Activated T-helper 2 cell treated with anti-CD3 and anti-CD28 coated beads, Interferon-gamma antibody, Interleukin-2, Interleukin-4, amounts not matched to agents 10 μg/mL and 5 μg/mL and 100 μg/mL, durations not matched to agents 14 hours and 24 hours and 36 hours (primary cell): ENCODE measurements at places on chromosomes 13 and 19. TPM values are rescaled to one million over a fixed set of nuclear protein-coding genes. Genes with fewer than 3 reads are reported as not detected.

- peak; percentile 72 for DNase-seq
Observed at GRCh38 chr19:57814505-57815246, at the start of gene ZNF552. Gene ZNF552 (minus strand): TSS chr19:57814913. CDS start chr19:57814743, 170 bp downstream.

DNA sequence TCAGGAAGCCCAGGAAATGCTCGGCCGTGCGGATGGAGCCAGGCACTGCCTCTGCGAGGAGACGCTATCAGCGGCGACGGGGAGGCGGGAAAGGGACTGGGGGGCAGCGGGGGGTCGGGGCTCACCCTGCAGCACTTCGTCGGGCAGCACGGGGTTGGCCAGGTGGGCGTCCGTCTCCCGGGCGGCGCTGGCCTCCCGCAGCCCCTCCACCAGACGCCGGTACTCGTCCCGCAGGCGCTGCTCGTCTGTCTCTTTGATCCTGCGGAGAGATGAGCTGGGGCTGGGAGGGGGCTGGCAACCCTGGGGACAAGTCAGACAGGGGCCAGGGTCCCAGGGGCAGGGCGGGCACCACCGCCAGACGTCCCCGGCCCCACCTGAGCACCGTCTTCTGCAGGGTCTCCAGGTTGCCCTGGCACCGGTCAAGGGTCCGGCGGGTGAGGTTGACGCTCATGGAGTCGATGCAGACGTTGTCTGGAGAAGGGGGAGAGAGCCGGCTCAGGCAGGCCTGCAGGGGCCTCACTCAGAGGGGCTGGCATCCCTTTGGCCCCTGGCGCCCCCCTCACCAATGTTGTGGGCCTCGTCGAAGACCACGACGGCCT is 6.4 kb downstream of the ERCC2 start:
- DNase-seq: no peak

DNA sequence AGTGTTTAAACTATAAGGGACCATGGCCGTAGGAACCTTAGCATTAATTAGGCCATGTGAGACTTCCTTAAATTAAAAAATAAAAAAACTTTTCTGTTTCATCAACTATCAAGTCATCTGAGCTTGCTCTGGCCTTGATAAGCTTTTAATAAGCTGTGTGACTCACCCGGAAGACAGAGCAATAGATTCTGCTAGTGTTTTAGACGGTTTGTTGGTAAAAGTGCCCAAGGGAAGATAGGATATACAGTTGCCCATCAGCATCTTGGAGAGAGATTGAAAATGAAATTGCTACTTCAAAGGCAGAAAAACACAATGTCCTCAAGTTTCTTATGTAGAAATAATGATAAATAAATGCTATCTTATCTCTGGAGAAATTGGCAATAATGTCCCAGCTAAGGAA is 31.2 kb upstream of the RCBTB2 start:
- no peak for DNase-seq

- DNase-seq: no peak
Observed at GRCh38 chr13:42173789-42174343, 98.1 kb upstream of the AKAP11 start.

DNA sequence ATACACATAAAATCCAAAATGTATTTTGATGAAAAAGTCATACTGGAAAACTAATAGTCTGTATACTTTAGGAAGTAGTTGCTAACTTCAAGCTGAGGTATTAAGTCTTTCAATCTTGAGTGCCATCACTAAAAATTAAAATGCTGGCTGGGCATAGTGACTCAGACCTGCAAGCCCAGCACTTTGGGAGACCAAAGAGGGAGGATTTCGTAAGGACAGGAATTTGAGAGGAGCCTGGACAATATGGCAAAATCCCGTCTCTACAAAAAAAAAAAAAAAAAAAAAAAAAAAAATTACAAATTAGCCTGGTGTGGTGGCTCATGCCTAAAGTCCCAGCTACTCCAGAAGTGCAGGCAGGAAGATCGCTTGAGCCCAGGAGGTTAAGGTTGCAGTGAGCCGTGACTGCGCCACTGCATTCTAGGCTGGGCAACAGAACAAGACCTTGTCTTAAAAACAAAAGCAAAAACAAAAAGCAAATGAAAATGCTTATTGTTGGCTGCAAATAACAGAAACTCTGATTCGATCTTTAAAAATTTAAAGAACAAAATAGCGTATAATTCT is 1994.2 kb upstream of the PCDH20 start:
- no peak for DNase-seq

GRCh38 chr13:113218586-113218985 is 9.2 kb downstream of the CUL4A start:
- DNase-seq: no peak

DNA sequence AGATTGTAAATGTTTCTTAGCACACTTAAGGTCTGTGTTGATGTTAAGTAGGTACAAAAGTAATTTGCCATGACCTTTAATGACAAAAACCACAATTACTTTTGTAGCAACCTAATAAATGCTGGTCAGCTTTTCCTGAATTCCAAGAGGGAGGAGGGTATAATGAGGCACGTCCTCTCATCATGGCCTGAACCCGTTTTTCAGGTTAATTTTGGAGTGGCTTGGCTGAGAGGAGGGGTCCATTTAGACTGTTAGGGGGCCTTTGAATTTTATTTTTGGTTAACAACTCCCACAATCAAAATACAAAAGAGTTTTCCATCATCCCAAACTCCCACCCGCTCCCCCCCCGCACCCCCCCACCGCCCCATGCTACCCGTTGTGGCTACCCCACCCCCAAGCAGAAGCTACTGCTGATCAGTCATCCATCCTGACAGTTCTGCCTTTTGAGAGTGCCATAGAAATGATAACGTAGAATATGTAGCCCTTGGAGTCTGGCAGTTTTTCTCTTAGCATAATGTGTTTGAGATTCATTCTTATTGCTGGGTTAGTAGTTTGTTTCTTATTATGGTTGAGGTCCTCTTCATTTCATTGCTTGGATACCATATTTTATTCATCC is 14.4 kb upstream of the PLEKHF1 start:
- no peak for DNase-seq

DNA sequence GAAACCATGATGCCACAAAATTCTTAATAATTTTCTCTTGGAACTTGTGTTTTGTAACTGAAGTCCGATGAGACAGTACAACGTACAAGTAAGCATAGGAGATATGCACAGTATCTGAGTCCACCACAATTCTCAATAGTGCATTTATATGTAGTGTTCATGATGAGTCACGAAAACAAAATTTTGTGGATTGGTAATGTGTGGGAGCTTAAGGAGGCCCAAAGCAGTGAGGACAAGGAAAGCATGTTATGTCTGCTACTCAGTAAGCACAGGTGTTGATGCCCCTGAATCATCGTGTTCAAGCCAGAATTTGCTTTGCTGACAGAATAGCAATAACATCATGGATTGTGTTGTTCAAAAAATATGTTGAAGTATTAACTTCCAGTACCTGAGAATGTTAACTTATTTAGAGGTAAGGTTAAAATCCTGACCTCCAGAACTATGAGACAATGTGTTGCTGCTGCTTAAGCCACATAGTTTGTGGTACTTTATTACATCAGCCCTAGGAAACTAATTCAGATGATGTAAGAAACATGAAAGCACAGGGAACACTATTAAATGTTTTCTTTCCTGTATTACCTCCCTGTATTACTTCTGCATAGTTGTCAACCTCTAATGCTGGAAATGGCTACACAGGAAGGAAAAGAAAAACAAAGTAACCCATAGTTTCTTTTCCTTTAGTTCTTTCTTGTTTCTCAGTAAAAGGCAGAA is 201.3 kb downstream of the SLITRK6 start:
- no peak for DNase-seq

- DNase-seq: no peak
Observed at GRCh38 chr13:65456150-65456912, 1773.8 kb downstream of the PCDH9 start.

DNA sequence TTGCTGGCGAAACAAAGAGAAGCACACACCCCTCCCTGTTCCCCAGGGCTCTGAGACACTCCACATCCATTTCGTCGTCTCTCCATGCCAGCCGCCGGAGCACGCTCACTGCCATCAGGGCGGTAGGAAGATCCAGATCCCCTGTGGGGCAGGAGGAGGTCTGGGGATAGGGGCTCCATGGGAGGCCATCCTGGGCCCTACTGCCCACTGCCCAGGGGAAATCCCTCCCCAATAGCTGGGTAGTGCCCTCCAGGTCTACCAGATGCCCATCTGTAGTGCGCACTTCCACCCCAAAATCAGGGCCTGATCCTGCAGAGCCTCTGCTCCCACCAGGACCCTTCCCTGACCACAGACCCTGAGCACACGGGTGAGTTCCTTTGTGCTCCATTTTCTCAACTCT is 80.3 kb downstream of the EFNB2 start:
- DNase-seq: no peak

GRCh38 chr13:68944272-68944671 is 1163.4 kb upstream of the ATXN8OS start:
- DNase-seq: no peak

DNA sequence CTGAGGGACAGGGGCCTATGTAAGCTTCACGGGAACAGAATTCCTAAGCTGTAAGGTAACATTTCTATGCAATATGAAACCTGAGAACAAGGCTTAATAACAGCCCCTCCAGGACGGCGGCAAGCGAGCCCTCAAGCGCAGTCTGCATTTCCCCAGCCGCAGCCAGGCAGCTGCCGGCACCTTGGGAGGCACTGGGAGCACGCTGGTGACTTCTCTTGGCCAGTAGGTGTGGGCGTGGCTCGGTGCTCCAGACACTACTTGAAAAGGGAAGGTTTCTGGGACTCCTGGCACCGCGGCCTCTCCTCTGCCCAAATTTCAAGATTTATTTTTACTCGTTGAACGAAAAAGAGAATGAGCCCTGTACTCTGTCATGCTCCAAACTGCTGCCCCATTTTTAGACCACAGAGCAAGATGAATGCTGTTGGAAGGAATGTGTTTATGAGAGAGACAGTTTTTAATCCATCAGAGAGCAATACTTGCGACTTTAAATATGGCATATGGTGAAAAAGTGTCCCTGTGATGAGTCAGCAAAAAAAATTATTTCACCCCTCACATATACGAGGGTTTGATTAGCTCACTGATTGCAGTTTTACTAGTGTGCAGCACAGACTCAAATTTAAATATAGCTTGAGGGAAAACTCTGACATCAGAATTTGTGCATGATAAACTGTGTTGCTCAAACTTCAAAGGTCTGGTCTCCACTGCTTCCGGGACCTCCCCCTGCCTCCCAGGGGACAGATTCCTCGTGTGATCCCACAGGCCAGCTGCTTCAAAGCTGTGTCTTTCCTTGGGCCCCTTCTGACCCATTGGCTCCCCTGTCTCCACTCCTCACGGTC is 81.2 kb downstream of the COL4A2 start:
- DNase-seq: no peak

- DNase-seq: no peak
Observed at GRCh38 chr13:110108348-110109139, 198.4 kb downstream of the COL4A1 start.

- DNase-seq: no peak
Observed at GRCh38 chr13:73935991-73936390, 198.2 kb downstream of the KLF12 start.

The ZNF98 gene
- not detected in 2 replicates for total RNA-seq

The CD22 gene
- total RNA-seq: 4.0 and 5.5 TPM in 2 replicates

The FFAR1 gene
- 0.09 and 0.21 TPM in 2 replicates for total RNA-seq

The TNFAIP8L1 gene
- 16.1 and 16.9 TPM in 2 replicates for total RNA-seq

The KLHL1 gene
- not detected in 2 replicates for total RNA-seq

The PRR22 gene
- total RNA-seq: 5.7 and 6.1 TPM in 2 replicates

The TSHZ3 gene
- 0.66 and 1.3 TPM in 2 replicates for total RNA-seq
